ENCODE measurements at places on chromosomes 2 and 18.

- no peak for DNase-seq
These were observed 112.5 kb downstream of the ATL2 start for GRCh38 chr2:38264396-38265221.

DNA sequence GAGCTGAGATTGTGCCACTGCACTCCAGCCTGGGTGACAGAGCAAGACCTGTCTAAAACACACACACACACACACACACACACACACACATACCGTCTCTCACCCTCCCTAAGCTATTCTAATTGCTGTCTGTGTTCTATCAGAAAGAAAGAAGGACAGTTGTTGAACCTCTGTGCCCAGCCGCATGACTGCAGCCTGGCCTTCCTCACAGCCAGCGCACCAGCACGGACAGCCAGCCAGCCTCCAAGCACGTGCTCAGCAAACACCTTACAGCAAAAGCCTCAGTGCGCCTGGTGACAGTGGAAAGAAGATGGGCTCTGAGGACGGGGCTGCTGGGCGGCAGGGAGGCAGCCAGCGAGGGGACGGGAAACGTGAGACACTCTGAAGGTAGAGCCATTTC, 58.0 kb downstream of the ZNF516 start:
- DNase-seq = no peak

GRCh38 chr2:120425014-120425413, 79.1 kb downstream of the INHBB start:
- no peak for DNase-seq

DNA sequence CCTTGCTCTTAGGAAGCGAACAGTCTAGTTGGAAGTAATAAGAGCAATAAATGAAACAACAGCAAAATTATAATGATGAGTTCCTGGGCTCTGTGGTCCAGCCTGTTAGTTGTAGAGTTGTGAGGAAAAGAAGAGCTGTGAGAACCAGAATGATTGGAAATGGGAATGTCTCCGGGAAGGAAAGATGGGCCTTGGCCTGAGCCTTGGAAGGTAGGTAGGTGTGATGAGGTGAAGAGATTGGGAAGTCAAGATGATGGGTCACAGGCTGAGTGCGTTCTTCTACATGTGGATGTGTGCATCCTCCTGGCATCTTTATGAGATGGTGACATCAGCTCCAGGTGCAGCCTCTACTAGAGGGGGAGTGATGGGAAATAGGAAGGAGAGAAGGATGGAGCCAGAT, 115.2 kb upstream of the EML6 start:
- DNase-seq = no peak

- DNase-seq = no peak
These were observed 254.6 kb upstream of the RBBP8 start for GRCh38 chr18:22678486-22678885.

GRCh38 chr2:60707750-60708371, 48.2 kb upstream of the PAPOLG start:
- DNase-seq = no peak

- no peak for DNase-seq
These were observed 92.0 kb upstream of the CYP1B1 start for GRCh38 chr2:38167968-38168350.
